NCI-H2081 (cell line): ENCODE measurements at places on chromosomes 12 and 14.

DNA sequence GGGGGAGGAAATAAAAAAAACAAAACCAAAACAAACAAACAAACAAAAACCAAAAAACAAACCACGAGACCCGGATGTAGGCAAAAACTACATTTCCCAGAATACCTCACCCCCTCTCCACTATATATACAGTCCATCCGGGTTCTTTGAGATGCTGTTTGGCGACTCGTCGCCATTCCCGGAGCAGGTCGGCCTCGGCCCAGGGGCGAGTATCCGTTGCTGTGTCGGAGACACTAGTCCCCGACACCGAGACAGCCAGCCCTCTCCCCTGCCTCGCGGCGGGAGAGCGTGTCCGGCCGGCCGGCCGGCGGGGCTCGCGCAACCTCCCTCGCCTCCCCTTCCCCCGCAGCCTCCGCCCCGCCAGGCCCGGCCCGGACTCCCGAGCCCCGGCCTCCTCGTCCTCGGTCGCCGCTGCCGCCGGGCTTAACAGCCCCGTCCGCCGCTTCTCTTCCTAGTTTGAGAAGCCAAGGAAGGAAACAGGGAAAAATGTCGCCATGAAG, at the start of gene RNF10:
Gene RNF10 (plus strand): TSS at position 154 of the 500 bp plus-strand sequence. CDS start 456 bp downstream, outside the sequence.
- DNase-seq: peak; percentile 84

DNA sequence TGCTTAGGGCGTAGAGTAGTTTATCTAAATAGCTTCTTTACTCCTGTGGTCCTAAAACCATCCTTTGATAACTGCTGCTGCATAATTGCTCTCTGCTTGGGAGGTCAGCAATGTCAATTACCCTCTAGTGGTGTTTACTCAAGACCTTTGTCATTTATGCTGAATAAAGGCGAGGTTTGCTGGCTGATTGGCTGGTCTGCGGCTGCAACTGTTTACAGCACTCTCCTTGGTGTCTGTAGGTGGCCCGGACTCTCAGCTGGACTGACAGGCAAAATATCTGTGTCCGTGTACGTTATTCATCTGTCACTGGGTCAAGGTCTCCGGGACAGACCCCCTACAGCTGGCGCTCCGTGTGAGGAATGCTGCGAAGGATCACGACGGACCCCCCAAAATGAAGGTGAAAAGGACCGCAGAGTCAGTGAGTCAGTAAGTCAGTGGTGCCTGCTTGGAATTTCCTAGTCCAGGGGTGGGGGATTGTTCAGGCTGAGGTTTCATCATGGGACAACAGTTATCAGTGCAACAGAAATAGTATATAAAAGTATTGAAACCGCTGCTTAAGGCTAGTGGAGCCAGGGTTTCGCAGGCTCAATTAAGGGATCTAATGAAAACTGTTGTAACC, 253.3 kb upstream of the DIO2 start:
- DNase-seq: peak; percentile 17

- no peak for DNase-seq
Measured at GRCh38 chr14:27573018-27573417, 975.2 kb upstream of the NOVA1 start.

- no peak for DNase-seq
Measured at GRCh38 chr12:53485955-53486735, 13.1 kb downstream of the MAP3K12 start.

GRCh38 chr12:10936506-10936905, 2.6 kb downstream of the TAS2R14 start:
- no peak for DNase-seq

GRCh38 chr14:98244162-98244948, 1027.6 kb downstream of the BCL11B start:
- DNase-seq: no peak

DNA sequence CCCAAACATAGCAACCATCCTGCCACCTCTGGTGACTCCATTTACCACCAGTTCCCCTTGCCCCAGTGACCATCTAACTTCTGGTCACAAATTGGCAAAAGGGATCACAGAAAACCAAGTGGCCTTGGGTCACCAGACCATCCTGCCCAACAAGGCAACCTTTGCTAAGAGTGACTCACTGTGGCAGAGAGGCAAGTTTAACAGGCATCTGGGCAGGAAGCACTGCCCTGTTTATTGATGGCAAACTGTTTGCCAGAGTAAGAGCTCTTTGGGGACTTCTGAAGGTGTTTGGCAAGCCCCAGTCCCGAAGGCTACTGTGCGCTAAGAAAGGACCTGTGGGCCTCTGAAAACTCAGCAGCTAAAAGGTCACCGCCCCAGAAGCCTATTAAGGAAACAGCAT, 28.2 kb upstream of the TMEM233 start:
- DNase-seq: no peak

DNA sequence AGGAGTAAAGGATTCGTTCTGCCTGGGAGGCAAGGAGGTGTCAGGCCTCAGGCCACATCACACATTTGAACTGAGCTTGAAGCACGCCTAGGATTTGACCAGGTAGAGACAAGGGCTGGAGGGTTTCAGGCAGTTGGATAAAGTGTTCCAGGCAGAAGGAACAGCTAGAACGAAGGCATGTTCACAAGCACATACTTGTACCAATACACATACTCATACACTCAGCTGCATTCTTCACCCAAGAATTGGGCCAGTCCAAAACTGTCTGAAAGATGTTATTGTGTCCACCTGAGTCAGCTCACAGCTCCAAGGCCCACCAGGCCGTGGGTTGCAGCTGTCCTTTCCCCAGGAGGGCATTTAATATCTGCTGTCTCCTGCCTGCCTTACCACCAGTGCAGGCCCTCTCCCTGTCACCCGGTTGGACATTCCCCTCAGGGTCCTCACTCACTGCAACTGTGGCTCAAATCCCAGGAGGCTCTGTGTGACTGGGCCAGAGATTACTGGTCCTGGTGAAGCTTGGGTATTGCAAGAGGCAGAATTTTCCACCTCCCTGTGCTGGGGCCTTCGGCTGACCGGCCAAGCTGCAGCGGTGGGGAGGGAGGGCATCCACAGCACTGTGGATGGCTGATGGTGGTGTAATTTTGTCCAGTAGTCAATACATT, 12.8 kb upstream of the AQP2 start:
- DNase-seq: no peak

DNA sequence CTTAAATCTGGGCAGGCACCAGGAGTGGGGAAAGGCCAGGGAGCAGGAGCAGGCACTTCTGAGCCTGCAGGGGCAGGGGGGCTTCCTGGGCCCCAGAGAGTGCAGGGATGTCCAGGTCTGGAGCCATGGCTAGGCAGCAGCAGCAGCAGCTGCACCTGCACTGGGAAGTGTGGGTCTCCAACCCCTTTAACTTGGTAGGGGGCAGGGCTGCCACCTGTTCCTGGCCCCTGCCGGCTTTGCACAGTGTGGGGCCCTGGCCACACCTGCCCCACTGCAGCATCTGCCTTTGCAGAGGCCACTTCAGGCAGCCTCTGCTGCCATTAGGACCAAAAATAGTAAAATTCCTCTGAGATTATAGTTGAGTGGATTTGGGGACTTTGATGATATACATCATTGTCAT, 138.5 kb downstream of the SLC16A7 start:
- DNase-seq: no peak

DNA sequence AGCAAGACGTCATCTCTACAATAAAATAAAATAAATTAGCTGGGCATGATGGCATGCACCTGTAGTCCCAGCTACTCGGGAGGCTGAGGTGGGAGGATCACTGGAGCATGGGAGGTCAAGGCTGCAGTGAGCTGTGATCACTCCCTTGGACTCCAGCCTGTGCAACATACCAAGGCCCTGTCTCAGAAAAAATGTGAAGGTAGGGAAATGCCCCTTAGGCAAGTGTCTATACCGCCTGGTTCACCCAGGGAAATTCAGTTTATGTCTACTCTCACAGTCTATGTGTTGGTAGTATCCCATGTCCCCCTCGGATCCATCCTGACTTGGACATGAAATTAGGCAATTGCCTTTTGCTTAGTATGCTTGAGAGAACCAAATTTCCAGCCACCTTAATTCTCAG, 88.4 kb upstream of the TMEM132C start:
- no peak for DNase-seq

- no peak for DNase-seq
Measured at GRCh38 chr12:25023808-25024207, 74.9 kb upstream of the BCAT1 start.

DNA sequence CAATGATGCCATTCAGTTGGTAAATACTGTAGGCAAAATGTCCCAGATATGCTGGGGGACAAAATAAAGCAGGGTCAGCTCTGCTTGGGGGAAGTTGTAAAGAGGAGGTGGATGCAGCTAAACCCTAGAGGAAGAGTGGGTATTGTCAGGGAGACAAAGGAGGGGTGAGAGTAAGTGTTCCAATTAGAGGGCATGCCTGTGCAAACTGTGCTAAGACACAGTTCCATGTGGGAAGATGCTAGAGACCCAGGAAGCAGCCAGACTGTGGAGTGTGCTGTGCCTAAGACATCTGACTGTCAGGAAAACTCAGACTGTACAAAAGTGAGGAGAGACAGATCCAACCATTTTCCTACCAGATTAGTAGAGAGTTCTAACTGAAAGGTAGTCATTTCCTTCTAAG, 474.3 kb downstream of the ATP23 start:
- no peak for DNase-seq

DNA sequence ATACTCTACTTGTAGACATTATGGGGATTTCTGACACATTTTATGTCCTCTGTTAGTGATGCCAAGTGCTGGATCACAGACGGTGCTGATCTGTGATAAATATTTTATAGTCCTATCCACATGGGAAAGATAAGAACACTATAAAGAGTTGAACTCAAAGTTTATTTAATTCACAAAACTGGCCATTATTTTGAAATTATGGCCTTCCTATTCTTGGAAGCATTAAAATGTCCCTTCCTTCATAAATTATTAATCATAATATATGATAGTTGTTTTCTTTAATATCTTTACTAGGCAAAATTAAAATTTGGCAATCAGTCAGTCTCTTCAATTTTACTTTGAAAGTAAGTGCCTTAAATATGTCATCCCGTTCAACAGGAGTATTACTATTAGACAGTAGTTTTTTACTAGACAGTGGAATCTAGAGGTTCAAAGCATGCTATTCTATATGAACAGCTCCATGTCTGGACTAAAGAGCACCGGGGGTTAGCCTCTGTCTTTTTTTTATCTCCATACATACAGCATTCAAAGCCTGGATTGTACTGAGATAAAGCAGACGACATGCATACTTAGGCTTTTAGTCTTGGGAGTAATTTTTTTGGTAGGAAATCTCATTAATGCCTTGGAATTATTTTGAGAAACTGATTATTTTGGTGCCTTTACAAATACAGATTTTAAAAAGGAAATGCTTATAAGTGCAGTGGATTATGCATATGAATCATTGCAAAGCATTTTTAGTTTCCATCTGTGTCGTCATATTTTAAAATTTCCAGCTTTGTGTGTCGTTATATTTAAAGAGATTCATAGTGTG, 306.1 kb upstream of the RGS6 start:
- DNase-seq: no peak

- no peak for DNase-seq
Measured at GRCh38 chr12:124744273-124744640, 119.4 kb downstream of the SCARB1 start.

- peak; percentile 85 for DNase-seq
Measured at GRCh38 chr12:49232940-49233841, 31.7 kb upstream of the TUBA1C start.

DNA sequence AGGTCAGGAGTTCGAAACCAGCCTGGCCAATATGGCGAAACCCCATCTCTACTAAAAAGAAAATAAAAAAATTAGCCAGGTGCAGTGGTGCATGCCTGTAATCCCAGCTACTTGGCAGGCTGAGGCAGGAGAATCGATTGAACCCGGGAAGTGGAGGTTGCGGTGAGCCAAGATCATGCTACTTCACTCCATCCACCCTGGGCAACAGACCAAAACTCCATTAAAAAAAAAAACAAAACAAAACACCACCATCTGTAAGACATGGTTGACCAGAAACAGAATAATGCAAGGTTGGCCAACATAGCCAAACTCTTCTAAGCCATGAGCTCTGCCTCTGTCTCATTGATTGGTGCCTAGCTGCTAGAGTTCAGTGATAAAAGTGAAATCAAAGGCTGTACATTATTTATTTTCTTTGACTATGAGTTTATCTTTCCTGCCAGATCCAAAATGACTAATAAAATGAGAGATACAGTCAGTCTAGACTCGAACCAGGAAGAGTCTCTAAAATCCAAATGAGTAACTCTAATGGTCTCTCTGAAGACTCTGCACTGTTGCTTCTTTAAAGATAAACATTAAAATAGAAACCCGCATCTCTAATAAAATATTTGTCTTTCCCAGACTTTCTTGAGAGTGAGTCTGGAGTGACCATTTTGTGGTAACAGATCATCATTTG, 404.7 kb downstream of the DAD1 start:
- no peak for DNase-seq

- DNase-seq: no peak
Measured at GRCh38 chr14:100740196-100740825, 13.6 kb downstream of the DLK1 start.

DNA sequence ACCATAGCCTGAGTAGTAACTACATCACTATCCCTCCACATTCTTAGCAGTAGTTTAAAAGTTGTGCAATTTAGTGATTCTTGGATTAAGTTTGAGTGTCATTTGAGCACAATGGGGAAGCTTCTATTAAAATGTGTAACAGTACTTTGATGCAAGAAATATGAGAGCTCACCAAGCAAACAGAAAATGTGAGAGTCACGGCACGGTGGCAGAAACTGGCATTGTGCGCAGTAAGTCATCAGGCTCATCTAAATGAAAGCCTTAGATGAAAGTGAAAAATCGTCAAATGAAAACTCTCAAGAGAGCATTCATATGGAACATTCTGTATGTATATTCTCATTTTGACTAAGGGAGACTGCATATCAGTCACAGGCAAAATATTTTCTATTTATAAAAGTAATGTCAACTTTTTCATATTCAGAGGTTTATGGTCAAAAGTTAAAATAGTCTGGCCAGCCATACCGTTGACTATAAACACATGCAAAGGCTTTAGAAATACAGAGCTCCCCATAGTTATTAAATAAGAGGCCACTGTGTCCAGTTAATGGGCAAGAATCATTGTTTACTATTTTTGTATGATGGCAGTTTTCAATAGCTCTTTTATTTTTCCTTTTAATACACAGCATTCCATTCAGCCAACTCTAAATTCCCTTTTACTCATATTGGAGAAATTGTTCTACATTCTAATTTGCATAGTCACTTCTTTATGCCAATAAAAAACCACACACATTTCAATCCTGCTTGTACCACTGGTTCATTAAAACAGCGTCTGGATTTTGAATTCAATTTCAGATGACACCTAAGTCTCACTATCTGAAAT, 167.9 kb downstream of the PRKD1 start:
- no peak for DNase-seq

GRCh38 chr14:75649773-75650172, 10.9 kb downstream of the ERG28 start:
- no peak for DNase-seq

DNA sequence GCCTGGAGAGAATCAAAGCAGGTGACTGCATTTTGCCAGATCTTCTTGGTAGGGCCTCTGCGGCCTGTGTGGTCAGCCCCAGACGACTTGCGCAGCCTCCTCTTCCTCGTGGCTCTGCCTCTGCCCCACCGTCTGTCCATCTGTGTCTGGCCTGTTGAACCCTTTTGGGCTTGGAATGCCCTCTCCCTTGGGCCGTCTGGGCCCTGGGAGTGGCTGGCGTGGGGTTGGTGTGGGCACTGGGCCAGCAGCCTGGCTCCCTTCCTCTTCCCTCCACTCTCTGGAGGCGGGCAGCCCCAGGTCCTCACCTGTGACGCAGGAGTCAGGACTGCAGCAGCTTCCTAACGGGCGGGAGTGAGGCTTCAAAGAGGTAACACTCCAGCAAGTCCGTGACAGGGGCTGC, 9.7 kb upstream of the CCDC197 start:
- DNase-seq: no peak

- DNase-seq: no peak
Measured at GRCh38 chr14:23097786-23098185, 2.5 kb downstream of the C14orf119 start.
